ENCODE measurements at places on chromosomes 4 and X. TPM values are rescaled to one million over a fixed set of nuclear protein-coding genes. Genes with fewer than 3 reads are reported as not detected.
A peak's percentile ranks its signal among the peaks of the same experiment; 100 is the strongest.

DNA sequence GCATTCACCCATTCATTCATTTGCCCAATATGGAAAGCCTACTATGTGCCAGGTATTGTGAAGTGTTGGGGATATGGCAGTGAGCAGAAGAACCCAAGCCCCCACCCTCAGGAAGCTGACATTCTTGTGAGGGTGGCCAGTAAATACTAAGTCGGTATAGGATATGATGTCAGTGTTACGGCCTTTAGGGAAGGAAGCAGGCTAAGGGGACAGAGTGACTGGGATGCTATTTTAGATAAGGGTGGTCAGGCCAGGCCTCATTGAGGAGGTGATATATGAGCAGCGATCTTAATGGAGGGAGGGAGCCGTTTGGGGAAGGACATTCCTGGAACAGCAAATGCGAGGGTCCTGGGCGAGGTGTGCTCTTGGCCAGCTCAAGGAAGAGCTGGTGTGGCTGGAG, 2.0 kb downstream of the ATP6AP1 start:
- DNase-seq, result no peak

- no peak for DNase-seq
Observed at GRCh38 chrX:20382518-20383297, 116.0 kb upstream of the RPS6KA3 start.

DNA sequence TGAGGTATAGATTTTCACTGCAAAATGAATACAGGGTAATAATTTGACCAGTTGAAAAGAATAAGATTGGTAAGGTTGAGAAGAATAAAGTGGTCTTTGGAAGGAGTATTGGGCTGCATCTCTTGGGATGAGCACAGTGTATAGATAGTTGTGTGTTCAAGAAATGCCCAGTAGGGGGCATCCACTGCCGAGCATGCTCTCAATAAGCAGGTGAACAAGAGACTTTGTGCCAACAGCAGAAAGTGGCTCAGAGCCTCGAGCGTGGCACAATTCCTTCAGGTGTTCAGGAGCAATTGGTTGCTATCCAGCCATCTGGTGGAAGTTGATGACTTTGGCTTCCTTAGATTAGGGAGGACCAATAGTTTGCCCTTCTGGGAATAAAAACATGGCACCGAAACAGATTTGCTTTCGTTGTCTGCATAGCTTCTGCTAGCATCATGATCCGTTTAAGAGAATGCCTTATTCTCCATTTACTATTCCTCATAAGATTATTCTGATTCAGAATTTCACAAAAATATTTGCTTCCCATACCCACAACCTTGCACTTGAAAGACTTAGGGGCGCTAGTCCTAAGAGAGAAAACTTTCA, 258.1 kb upstream of the NEIL3 start:
- peak; percentile 8 for DNase-seq

DNA sequence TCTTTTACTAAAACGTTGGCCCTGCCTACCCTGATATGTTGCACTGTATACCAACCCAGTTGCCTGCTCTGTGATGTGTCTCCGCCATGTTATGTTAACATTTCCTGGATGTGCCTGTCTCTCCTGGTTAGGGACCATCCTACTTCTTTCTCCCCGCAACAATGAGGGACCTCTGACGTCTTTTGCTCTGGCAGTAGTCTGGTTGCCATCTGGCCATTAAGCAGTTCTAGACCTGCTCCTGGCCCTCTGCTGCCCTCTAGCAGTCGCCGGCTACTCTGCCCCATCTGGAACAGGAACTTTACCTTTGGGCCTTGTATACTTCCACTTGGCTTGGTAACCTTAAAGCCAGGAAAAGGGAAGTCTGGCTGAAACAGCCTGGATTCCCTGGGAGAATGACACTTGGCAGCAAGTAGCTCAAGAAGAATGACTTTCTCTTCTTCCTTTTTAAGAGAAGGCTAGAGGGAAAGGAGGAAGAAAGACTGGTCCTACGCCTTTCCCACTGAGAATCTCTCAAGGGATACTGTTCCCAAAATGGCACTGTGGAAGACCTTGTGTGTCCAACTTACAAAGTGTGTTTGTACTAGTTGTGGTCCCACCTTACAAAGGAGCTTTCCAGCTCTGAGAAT, 63.5 kb downstream of the GPC3 start:
- peak; percentile 17 for DNase-seq

- peak; percentile 71 for DNase-seq
Observed at GRCh38 chr4:163493643-163494359, 689 bp upstream of the TMA16 start.

DNA sequence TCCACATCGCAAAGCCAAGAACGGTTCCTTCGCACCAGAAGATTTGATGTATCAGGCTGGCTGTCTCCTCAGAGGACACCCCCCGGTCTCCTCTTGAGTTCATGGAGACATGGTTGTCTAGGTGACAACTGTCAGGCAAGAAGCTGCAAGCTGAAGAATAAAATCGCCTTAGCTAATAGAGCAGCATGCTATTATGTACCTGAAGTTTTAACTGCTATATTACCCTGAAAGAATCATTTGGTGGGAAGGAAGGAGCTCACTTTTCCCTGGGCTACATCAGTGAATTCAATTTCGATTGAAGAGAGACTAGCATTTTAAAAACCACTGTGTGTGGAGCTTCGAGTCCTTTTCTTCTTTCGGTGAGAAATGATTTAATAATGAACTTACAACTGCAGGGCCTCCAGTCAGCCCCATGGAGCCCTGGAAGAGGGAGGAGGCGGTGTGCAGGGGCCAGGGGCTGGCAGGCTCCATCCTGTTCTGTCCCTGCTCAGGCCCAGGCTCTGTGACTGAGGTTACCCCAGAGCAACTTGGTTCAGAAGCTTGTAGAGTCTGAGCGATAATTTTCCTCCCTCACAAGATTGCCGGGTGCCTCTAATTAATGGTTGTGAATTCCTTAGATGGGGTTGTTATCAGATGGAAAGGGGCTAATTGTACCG, 191.3 kb downstream of the MID1IP1 start:
- no peak for DNase-seq

GRCh38 chr4:177444911-177445736, 2.9 kb upstream of the AGA start:
- DNase-seq, result peak; percentile 5

- DNase-seq, result no peak
Observed at GRCh38 chr4:74235135-74235534, 73.1 kb upstream of the EPGN start.

DNA sequence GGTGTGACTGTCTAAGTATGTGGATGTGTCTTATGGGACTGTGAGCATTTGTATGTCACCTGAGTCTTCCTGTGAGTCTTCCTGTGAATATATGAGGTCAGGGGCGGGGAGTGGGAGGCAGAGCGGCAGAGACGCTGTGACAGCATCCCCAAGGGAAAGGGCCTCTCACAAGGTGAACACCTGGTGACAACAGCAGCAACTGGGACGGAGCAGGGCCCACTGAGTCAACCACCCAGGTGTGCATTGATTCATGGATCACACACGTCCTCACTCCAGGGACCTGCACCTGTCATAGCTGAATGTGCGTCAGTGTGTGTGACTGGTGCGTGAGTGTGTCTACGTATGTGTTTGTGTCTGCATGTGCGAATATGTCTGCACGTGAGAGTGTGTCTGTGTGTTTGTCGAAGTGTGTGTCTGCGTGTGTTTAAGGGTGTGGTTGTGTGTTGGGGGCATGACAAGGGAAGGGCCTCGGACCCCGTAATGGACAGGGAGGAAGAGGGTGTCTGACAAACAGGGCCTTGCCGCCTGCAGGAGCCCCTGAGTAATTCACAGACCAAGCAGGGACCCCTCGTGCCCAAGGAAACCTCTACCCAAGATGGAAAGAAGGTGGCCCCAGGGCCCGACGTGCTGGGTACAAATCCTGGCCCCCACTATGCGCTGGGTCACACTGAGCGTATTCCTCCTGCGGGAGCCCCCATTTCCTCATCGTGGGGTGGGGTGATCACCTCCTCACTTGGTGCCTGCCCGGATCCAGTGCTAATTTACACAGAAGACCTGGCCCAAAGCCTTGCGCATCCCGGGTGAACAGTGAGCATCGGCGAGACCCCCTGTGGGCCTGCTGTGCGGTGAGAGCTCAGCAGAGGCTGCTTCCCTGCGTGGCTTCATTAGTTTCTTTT, 76.7 kb downstream of the ABLIM2 start:
- no peak for DNase-seq

GRCh38 chr4:169821402-169821801, 63.7 kb upstream of the HPF1 start:
- DNase-seq, result no peak

DNA sequence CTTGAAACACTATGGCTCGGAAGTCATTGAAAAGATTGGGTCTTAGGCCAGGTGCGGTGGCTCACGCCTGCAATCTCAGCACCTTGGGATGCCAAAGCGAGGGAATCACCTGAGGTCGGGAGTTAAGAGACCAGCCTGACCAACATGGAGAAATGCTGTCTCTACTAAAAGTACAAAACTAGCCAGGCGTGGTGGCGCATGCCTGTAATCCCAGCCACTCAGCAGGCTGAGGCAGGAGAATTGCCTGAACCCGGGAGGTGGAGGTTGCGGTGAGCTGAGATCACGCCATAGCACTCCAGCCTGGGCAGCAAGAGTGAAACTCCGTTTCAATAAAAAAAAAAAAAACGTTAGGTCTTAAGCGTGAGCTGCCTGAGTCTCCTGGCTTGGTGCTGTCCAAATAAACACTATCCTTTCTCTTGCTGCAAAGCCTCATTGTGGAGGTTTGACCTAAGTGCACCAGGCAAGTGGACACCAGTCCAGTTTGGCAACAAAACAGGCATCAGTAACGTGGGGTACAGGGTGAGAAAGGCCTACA, 185.9 kb downstream of the DHRSX start:
- no peak for DNase-seq

DNA sequence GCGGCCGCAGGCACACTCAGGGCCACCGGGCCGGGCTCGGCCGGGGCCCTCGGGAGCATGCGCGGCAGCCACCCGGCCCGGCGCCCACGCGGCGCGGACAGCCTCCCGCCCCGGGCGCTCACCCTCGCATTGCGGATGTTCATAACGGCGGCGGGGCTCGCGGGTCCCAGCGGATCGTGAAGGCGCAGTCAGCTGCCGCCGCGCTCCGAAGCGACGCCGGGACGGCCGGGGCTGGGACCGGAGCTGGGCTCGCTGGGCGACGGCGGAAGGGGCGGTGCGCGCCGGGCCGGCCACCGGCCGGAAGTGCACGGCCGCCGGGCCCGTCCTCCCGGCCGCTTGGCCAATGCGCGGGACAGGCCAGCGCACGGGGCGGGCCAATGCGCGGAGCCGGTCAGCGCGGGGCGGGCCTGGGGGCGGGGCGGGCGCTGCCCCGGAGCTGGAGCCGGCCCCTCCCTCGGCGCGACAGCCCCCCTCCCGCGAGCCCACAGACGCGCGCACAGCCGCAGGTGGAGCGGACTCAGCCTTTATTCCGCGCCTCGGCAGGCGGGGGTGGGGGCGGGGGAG, at the start of gene NAA10:
Gene NAA10 (minus strand): TSS at position 276 of the 564 bp plus-strand sequence. CDS start 133 bp downstream, at position 143.
- peak; percentile 71 for DNase-seq

DNA sequence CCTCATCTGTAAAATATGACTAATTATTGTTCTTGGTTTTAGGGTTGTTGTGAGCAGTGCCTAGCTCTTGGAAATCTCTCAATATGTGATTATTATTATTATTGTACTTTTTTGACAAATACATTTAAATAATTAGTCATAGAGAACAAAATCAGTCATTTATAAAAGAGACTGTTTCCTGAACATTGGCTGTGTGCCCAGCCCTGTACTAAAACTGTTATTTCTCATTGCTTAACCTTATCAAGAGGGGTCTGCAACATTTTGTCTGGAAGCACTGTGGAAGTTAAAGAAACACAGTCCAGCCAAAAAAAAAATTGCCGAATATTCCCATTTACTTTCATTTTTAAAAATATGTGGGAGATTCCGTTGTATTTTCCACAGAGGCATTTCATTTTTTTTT, 989.2 kb upstream of the SLIT2 start:
- no peak for DNase-seq

GRCh38 chrX:46573892-46574773, 568 bp downstream of the CHST7 start:
- DNase-seq, result peak; percentile 81

DNA sequence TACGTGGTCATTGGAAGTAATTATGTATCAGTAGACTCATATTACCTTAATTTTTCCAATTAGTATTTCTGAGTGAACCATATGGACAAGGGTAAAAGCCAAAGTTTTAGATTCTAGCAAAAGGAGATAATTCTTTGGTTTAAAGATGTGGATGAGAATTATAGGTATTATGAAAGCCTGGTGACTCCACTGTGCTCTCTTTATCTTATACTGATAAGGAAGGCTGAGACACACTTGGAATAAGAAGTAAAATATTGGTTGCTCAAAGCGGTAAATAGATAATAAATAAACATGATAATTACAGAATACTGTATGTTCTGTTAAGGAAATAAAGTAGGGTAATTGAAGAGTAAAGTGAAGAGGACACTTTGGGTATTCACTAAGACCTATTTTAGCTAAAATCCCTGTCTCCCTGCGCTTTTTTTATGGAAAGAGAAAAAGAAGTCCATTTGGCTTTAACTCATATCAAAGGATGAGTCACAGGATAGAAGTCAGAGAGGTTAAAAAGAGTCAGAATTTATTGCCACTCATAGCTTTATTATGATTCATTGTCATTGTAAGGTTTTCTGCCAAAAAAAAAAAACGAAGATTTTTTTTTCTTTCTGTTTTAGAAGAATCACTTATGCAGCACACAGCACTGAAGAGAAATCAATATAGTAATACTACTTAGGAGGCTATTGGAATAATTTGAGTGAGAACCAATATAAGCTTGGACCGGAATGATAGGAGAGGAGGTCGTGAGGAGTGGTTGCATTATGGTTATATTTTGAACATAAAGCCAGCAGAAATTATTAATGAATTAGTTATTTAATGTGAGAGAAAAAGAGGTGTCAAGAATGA, 2463.1 kb downstream of the ARAP2 start:
- DNase-seq, result no peak

DNA sequence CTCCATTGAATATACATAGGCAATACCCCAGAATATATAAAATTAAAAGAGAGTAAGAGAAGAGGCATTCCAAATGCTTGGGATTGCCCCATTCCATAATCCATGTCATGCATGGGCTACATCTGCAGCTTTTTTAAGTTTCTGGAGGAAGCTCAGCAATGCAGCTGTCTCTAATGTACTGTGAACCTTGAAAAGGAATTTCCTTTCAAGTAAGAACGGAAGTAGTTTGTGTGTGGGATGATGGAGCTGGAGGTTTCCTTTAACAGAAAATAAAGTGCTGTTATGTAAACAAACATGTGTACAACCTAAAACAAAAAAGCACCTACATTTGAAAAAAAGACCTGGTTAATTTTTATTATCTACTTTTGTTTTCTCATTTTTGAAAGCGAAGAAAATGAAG, 303.5 kb downstream of the BMPR1B start:
- DNase-seq, result no peak

GRCh38 chr4:22435652-22436051, 80.2 kb downstream of the ADGRA3 start:
- no peak for DNase-seq

- DNase-seq, result peak; percentile 51
Observed at GRCh38 chrX:37763400-37763799, 16.5 kb upstream of the CYBB start.

The PPARGC1A gene
- total RNA-seq, result not detected

The STPG2 gene
- total RNA-seq, result 0.41 TPM

The LDB2 gene
- total RNA-seq, result not detected

The ADGRG4 gene
- not detected for total RNA-seq

The PRAF2 gene
- 19.0 TPM for total RNA-seq

The TMEM187 gene
- 5.5 TPM for total RNA-seq

The USP9X gene
- total RNA-seq, result 87.6 TPM

The GLUD2 gene
- total RNA-seq, result 0.24 TPM

The DGAT2L6 gene
- total RNA-seq, result not detected
